Renal cortex interstitium (tissue), 15 donors: ENCODE measurements at places on chromosomes 3 and 15. TPM values are rescaled to one million over a fixed set of nuclear protein-coding genes. Genes with fewer than 3 reads are reported as not detected.

DNA sequence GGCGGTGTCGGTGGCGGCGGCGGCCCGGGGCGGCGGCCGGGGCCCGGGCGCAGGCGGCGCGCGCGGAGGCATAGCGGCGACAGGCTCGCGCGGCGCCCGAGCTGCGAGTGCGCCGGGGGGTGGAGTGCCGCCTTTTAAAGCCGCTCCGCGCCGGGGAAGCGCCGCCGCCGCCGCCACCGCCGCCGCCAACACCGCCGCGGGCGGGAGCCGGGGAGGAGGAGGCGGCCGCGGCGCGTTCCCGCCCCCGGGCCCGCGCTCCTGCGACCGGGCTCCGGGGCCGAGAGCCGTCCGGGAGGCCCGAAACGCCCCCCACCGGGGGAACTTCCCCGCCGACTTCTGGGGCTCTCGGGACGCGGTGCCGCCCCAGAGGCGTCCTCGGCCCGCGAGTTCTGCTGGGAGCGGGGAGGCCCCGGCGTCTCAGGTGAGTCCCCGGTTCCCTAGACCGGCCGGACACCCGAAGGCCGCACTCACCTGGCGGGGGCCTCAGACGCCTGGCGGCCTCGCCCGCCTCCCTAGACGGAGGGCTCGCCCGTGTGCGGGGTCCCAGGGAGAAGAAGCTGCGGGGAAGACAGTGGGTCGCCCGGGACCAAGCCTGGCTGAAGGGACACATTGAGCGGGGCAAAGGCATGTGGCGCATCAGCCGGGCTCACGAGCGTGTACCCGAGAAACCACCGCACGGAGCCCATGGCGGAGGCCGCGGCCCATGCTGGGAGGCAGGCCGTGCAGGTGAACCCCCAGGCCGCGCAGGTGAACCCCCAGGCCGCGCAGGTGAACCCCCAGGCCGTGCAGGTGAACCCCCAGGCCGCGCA lies at the start of gene PCSK6:
PCSK6 (minus strand) TSS at position 109 of the 809 bp plus-strand sequence; CDS start at position 72, 37 bp downstream.
- no peak for DNase-seq

- DNase-seq, result no peak
Measured at GRCh38 chr3:15796331-15796730, 1.4 kb downstream of the ANKRD28 start.

The CEMIP gene
- 5.3 TPM for polyA plus RNA-seq

- no peak for DNase-seq
Measured at GRCh38 chr15:44145495-44145894, 49.6 kb downstream of the FRMD5 start.
